ENCODE measurements at places on chromosomes 3 and 15.

- no peak for DNase-seq
These were observed 2.2 kb downstream of the SLC6A20 start for GRCh38 chr3:45794177-45794560.

GRCh38 chr15:89499156-89499555, 2.8 kb upstream of the RHCG start:
- no peak for DNase-seq

GRCh38 chr3:20648294-20648693, 462.3 kb upstream of the SGO1 start:
- no peak for DNase-seq

GRCh38 chr3:44803298-44803697, 41.7 kb downstream of the KIF15 start:
- DNase-seq: no peak

DNA sequence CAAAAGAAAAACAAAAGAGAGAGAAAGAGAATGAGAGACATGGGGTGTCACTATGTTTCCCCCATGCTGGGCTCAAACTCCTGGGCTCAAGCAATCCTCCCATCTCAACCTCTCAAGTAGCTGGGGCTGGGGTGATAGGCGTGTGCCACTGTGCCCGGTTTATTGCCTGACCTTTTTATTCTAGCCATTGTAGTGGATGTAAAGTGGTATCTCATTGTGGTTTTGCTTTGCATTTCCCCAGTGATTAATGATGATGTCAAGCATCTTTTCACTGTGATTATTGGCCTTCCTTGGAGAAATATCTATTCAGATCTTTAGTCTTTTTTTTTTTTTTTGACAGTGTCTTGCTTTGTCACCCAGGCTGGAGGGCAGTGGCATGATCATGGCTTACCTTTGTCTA, 37.7 kb upstream of the GK5 start:
- no peak for DNase-seq

- DNase-seq: no peak
These were observed 213.9 kb upstream of the SLC2A2 start for GRCh38 chr3:171240504-171240835.

DNA sequence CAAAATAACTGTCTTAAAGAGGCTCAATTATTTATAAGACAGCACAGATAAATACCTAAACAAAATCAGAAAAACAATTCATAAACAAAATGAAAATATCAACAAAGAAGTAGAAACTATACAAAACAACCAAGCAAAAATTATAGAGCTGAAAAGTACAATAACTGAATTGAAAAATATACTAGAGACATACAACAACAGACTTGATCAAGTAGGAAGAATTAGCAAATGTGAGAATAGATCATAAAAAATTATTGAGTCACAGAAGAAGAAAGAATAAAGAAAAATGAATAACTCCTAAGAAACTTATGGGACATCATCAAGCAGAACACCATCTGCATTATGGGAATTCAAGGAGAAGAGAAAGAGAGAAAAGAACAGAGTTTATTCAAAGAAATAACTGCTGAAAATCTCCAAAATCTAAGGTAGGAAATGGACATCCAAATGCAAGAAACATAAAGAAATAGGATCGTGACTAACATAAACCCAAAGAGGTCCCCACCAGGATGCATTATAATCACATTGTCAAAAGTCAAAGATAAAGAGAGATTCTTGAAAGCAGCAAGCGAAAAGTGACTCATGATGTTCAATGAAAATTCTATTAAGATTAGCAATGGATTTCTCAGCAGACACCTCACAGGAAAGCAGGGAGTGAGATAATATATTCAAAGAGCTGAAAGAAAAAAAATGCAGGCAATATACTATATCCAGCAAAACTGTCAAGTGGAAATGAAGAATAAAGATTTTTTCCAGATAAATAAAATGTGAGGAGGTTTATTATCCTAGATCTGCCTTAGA, 85.9 kb downstream of the DCLK3 start:
- no peak for DNase-seq

DNA sequence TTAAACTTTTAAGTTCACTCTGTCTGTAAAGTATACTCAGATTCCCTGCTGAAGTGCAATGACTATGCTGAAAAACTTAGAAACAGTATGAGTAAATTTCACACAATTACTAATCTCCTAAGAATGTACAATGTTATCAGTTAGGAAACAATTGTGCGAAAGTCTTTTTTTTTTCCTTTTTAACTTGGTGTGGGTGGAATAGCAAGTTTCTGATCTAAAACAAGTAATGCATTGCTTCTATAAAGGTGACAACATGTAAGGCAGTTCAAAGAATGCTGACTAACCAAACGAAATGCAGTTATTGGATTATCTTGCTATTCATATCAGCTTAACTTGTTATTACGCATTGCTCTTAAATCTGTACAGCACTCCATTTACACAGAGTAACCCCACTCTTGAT, 19.3 kb upstream of the SLC12A8 start:
- peak; percentile 9 for DNase-seq

DNA sequence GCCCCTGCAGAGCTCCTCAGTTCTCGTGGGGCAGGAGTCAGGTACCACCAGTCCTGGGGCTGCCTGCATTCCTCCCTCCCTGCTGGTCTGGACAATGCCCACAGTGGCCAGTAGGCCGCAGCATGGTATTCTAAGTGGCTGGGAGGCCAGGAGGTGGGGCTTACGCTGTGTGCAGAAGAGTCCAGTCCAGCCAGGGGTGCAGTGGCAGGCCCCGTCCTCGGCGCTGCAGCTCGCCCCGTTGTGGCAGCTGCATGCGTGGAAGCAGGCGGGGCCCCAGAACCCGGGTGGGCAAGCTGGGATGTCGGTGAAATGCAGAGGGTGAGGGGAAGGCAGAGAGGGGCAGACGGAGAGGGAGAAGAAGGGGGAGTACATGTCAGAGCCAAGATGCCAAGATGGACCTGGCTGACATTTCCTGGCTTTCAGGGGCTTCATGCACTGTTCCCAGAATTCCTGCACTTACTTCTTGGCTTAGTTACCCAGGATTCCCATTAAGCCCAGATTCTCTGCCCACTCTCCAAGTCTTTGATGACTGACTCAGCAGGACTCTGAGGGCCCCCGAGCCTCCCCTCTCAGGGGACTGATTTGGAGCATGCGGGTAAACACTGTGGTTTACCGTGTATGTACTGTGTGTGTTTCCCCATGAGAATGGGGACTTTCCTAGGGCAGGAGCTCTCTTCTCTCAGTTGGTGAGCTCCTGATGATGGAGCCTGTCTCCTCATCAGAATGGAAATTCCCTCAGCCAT, 47.5 kb downstream of the RAB11A start:
- DNase-seq: no peak

DNA sequence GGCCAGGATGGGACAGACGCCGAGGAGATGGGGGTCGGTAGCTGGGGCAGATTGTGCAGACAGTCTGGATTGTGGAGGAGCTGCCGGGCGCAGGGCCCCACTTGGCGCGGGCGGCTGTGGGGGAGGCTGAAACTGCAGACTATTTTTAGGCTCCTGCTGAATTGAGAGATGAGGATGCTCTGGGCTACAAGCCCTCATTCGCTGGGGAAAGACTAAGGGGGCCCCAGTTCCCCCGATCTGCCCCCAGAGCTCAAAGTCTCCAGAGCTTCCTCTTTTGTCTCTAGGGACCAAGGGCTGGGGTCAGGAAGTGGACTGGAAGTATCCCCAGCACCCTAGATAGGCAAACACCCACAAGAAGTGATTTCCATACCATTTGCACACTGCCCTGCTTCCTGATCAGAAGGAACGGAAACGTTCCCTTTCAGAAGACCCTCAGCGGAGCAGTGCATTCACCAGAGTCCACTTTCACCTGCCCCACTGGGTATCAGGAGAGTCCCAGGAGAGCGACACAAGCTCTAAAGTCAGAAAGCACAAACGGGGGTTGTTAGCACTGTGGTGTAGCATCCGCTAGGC, 29.7 kb downstream of the SEMA7A start:
- DNase-seq: no peak

DNA sequence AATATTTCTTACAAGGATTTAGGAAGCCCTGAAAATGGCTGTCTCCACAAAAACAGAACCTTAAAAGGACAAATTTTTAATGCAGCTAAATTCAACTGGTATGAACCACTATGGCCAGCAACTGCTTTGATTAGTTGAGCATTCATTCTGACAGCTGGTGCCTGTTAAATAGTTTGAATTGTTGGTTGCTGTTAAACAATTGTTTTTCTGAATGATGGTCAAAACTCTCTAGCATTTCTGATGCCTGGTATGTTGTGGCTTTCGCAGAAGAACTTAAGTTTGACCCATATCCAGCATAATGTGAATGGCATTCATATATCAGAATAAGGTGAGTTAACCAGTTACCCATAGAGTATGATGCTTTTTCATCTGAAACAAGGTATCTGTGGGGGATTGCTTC, 138.4 kb downstream of the MEIS2 start:
- DNase-seq: no peak

DNA sequence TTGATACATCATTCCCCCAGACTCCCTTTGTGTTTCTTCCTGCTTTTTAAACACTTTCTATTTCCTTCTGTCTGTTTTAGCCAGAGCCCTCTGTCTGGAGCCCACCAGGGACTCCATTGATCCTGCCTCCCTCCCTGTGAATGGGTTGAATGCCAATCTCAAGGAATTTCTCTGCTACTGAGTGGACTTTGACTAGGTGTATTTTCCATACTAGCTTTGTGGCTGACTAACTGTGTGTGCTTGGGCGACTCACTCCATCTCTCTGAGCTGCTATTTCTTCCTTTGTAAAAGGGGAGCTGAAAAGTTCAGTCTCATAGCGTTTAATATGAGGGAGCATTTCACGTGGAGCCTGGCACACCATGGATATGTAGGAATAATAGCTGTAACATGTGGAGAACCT, 98.8 kb downstream of the EEFSEC start:
- DNase-seq: no peak

DNA sequence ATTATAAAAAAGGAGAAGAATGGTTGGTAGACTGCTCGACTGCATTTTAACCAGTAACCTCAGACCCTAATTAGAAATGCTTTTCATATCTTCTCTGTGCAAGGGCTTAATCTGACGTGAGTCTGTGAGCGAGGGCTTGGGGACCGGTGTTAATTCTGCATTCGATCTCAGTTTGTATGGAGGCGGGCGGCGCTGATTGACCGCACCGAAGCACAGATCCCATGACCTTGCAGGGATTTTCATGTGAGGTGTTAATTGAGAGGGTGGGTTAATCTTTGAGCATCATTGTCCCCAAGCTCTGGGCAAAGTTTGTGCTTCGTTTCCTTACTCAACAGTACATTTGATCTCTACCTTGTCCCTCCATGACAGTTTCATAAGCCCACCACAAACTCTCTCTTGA, 250.9 kb downstream of the NR2F2 start:
- DNase-seq: no peak

- no peak for DNase-seq
These were observed 55.9 kb downstream of the EOMES start for GRCh38 chr3:27666272-27666671.

DNA sequence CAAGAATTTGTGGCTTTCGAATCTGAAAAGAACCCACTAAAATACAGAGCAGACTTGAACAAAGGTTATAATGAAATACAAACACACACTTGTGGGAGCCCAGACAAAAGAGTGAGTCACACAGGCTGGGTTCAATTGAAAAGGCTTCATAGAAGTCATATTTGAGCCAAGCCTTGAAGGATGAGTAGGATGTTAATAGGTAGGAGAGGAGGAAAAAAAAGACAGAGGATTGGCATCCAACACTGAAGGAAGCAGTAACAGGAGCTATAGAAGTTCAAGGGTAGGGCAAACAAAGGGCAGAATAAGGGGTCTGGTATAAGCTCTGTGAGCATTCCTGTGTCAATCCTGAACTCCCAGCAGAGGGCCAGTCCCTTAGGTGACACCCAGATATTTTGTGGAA, 325.4 kb downstream of the FOXP1 start:
- no peak for DNase-seq

DNA sequence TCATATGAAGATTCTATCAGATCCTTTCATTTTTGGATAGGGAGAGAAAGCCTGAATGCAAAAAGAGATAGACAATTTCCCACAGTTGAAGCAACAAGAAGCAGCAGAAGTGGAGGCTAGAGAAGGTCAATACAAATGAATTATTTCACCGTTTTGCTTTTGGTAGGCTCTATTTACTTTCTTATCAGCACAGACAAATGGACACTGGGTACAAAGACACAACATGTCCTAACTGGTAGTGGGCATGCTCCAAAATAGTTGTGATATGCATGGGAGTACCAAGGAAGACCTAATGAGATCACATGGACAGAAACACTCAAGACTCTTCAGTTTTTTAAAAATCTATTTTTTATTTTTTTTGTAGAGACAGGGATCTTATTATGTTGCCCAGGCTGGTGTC, 99.4 kb downstream of the XRN1 start:
- DNase-seq: no peak

- no peak for DNase-seq
These were observed 63.4 kb downstream of the ARHGEF26 start for GRCh38 chr3:154184582-154184981.

DNA sequence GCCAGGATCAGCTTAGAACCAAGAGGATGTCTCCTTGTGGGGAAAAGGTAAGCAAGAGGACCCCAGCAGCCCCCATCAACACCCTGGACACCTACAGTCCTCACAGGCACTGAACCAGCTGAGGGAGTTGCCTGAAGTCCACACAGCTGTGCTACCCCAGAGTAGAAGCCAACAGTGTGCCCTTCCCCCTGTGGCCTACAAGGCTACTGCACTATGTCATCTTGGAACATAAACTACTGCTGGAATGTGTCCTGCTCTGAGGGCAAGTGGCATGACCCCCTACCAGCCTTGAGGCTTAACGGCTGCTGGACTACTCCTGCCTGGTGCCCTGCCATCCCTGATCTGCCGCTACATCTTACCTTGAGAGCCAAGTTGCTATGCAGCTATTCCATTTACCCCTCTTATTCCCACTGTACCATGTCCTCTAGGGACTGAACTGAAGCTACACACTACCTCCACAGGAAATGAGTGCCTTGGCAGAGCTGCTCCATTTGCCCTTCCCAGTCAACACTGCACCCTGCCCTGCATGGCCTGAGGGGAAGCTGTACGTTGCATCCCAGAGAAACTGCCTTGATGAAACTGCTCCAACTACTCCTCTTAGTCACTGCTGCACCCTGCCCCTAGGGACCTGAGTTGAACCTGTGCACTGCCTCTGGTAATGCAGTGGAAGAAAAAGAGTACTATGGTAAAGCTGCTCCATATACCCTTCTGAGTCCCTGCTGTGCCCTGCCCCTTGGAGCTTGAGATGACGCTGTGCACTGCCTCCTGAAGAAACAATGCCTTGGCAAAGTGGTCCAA, 40.2 kb upstream of the ATP13A5 start:
- no peak for DNase-seq

- DNase-seq: no peak
These were observed 64.9 kb downstream of the GHSR start for GRCh38 chr3:172383306-172383796.

- DNase-seq: no peak
These were observed 303.5 kb upstream of the TPM1 start for GRCh38 chr15:62739082-62739481.

- DNase-seq: no peak
These were observed 22.4 kb downstream of the LRRC58 start for GRCh38 chr3:120326784-120327183.
